ENCODE measurements at places on chromosomes 5 and 9. TPM values are rescaled to one million over a fixed set of nuclear protein-coding genes. Genes with fewer than 3 reads are reported as not detected.

Gene ANKS6
- 14.1 TPM for total RNA-seq

Gene SLC34A3
- not detected for total RNA-seq

Gene CCDC171
- total RNA-seq = 2.8 TPM

Gene FOXD4
- 0.19 TPM for total RNA-seq

Gene CER1
- not detected for total RNA-seq

Gene CCDC192
- total RNA-seq = not detected

Gene GPR150
- total RNA-seq = 2.5 TPM

Gene NEUROG1
- not detected for total RNA-seq

Measured in regular cardiac myocyte (primary cell).